Stomach (tissue), 19 donors: ENCODE measurements at places on chromosomes 1 and 21. TPM values are rescaled to one million over a fixed set of nuclear protein-coding genes. Genes with fewer than 3 reads are reported as not detected.

DNA sequence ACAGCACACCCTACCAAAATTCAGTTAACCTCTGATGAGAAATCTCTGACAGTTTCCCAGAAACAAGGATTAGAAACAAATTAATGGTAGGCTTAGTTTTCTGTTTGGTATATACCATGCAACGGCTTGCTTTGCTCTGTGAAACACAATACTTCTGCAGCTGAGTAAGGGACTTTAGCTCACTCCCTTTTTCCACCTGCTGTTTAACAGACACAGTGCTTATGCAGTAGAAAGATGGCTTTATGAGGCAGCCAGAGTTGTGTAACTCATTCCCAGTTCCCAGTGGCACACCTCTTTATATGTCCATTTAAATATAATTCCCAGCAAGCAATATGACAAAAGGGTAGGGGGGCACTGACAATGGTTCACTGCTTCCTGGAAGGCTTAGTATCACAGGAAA lies 124.0 kb downstream of the PIGK start:
- no peak overlapping the region for H3K27ac ChIP-seq
- H3K4me1 ChIP-seq, result no peaks in the 10 kb centered on the region
- no peaks in the 10 kb centered on the region for H3K36me3 ChIP-seq
- H3K27me3 ChIP-seq, result no peaks in the 10 kb centered on the region

DNA sequence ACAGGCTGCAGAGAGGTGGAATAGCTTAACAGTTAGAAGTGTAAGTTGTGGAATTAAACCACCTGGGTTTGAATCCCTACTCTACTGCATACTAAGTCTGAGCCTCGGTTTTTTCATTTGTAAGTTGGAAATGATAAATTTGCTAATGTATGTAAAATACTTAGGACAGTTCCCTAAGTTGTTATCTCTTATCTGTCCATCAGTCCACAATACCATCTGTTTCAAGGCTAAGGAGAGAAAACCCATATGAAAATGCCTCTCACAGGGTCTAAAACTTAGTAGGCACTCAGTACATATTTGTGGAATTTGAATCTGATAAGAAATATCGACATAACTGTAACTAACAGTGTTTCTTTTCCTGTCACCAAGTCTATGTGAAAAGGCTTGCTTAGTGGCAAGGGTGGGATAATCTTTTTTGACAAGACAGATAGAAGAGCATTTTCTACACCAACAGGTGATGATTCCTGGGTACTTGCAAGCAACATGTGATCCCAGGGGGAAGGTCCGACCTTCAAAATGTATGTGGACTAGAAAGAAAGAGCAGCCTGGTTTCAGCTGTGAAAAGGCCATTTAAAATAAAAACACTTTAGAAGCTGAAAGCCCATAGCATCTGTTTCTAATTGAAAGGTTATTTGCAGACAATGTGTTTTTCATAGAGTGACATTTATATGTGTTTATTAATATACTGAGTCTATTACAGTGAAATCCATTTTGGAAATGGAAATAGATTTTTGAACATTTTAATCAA lies 202.9 kb downstream of the HHAT start:
- no peaks in the 10 kb centered on the region for H3K27me3 ChIP-seq
- DNase-seq, result no peak
- no peaks in the 10 kb centered on the region for H3K36me3 ChIP-seq
- H3K27ac ChIP-seq, result no peak overlapping the region

- H3K4me3 ChIP-seq, result no peak overlapping the region
- DNase-seq, result no peak
- H3K36me3 ChIP-seq, result no peaks in the 10 kb centered on the region
- peaks cover 11% of the 10 kb centered on the region for H3K4me1 ChIP-seq
- no peaks in the 10 kb centered on the region for H3K27me3 ChIP-seq
Measured at GRCh38 chr1:27687906-27688305, 15.9 kb upstream of the IFI6 start.

GRCh38 chr1:172004671-172005070 lies 163.4 kb downstream of the DNM3 start:
- H3K27me3 ChIP-seq, result no peaks in the 10 kb centered on the region
- H3K4me1 ChIP-seq, result no peaks in the 10 kb centered on the region
- no peak for DNase-seq
- H3K27ac ChIP-seq, result no peak overlapping the region

- no peaks in the 10 kb centered on the region for H3K36me3 ChIP-seq
- no peak overlapping the region for H3K4me3 ChIP-seq
- no peaks in the 10 kb centered on the region for H3K27me3 ChIP-seq
- no peak overlapping the region for H3K27ac ChIP-seq
Measured at GRCh38 chr1:34910425-34910824, 19.0 kb downstream of the DLGAP3 start.

- no peaks in the 10 kb centered on the region for H3K36me3 ChIP-seq
- no peak for DNase-seq
- H3K27me3 ChIP-seq, result no peaks in the 10 kb centered on the region
- no peak overlapping the region for H3K27ac ChIP-seq
Measured at GRCh38 chr21:30793581-30794314, 19.3 kb downstream of the KRTAP8-1 start.

GRCh38 chr1:193313354-193314140 lies 127.1 kb upstream of the B3GALT2 start:
- H3K4me1 ChIP-seq, result no peaks in the 10 kb centered on the region
- no peaks in the 10 kb centered on the region for H3K27me3 ChIP-seq
- H3K36me3 ChIP-seq, result no peaks in the 10 kb centered on the region
- H3K27ac ChIP-seq, result no peak overlapping the region
- DNase-seq, result no peak

DNA sequence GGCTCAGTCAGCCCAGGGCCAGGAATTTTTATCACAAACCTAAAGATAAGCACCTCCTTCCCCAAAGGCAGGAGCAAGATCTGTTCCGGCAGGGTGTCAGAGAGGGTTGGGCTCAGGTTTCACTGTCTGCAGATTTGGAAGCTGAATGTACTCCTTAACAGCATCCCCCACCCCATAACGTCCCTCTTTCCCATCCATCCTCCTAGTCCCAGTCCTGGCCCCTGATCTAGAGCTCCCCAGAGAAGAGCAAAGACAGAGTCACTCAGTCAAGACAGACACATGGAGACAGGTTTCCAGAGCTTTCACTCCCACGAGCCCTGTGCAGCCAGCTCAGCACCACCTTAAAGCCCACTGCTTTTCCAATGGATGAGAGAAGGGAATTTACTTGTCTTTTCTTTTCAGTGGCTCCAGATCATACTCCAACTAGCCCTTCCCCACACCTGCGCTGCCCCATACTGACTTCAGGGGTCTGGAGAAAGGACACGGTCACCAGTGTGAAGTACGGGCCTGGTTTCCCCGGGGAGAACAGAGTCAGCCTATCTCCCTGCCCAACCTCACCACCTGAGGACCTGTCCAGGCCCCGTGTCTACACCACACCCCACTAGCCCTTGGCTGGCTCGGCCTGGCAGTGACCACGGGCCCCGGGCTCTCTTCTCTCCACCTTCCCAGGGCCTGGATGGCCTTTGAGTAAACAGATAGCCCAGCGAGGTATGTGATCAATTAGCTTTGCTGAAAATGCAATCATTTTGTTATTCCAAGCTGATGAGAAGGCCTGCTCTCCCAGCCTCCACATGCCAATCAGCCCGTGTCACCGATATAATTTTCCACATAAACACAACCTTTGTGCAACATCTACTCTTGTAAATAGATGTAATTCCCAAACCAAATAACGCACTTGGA lies 249.1 kb downstream of the FOXD2 start:
- no peaks in the 10 kb centered on the region for H3K4me1 ChIP-seq
- no peak overlapping the region for H3K4me3 ChIP-seq
- H3K27me3 ChIP-seq, result peaks cover 28% of the 10 kb centered on the region
- H3K27ac ChIP-seq, result no peak overlapping the region
- no peaks in the 10 kb centered on the region for H3K36me3 ChIP-seq

ILDR2 gene
- not detected for total RNA-seq

UQCRHL gene
- total RNA-seq, result not detected

KLF17 gene
- not detected for total RNA-seq
